ENCODE measurements at places on chromosomes 11 and 22.

DNA sequence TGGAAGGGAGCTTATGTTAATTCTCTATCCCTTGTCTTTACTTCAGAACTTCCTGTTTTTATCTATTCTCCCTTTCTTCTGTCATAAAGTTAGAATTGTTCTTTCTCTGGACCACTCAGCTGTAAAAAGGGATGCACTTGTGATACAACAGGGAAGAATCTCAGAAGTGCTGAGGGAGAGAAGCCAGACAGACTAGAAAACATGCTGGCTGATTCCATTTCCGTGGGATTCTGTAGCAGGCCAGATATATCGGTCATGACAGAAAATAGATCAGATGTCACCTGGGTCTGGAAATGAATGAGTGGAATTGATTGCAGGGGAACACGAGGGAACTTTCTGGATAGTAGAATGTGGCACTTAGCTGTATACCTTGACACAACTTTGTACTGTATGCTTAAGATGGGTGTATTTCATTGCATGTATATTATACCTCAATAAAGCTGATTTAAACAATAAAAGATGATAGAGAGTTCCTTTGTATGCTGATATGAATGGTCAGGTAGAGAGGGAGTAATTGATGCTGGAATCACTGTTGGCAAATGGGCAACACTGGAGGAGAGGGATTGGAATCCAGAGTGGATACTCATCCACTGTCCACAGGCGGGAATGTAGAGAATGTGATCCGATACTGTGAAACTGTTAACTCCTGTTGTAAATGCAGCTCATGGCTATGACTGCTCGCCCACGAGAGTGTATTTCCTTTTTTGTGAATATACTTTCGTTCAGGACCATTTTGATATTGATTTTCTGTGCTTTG lies 59.6 kb downstream of the ATXN10 start:
- DNase-seq: no peak

GRCh38 chr11:119107538-119108145 lies 498 bp downstream of the C2CD2L start:
- no peak for DNase-seq

- no peak for DNase-seq
These were observed 8.2 kb downstream of the LRFN4 start for GRCh38 chr11:66864924-66865697.

- no peak for DNase-seq
These were observed 254.6 kb upstream of the KIRREL3 start for GRCh38 chr11:127255209-127255608.

- no peak for DNase-seq
These were observed 96.9 kb downstream of the SLC1A2 start for GRCh38 chr11:35322318-35322979.

DNA sequence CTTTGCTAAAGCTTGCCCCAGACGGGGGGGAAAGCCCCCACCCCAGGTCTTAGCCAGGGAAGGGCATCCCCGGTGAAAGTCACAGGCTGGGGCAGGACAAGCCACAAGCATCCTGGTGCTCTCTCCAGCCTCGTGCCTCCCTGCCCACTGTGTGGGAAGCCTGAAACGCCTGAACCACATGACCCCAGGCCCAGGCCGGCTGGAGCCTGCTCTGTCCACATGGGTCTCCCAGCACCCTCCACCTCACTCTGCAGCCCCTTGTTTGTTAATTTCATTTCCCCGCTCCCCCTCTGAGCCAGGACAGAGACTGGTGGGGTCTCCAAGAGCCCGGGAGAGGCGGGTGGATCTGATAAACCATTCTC lies 58.3 kb upstream of the TCF20 start:
- DNase-seq: no peak

DNA sequence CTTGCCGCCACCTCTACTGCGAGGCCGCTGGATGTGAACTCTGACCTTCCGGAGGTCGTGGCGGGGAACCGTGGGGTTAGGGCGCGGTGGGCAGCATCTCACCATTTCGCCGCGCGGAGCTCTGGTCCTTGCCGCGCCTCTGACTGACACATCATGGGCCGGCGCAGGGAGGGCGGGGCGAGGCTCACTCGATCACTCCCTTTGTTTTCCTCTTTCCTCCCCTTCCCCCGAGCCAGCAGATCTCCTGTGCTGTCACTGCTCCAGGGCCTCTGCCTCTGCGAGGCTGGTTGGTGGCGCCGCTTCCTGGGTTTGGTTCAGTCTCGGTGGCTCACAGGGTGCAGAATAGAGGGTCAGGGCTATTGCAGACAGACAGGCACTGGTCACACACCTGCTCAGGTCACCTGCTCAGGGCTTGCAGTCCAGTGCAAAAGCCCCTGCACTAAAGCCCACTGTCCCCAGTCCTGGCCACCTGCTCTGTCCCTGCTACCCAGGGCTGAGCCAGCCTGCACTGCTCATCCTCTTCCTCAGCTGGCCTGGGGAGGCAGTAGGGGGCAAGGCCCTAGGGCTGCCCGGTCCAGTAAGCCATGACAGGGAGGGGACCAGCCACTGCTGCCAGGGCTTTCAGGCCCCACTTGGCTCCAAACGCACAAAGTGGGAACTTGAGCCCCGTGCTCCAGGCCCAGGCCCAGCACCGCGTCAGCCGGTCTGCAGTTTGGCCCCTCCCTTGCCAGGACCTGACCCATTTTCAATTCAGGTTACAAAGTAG lies 36.2 kb downstream of the PISD start:
- no peak for DNase-seq

GRCh38 chr11:13335319-13335718 lies 57.7 kb downstream of the BMAL1 start:
- DNase-seq: peak; percentile 37

DNA sequence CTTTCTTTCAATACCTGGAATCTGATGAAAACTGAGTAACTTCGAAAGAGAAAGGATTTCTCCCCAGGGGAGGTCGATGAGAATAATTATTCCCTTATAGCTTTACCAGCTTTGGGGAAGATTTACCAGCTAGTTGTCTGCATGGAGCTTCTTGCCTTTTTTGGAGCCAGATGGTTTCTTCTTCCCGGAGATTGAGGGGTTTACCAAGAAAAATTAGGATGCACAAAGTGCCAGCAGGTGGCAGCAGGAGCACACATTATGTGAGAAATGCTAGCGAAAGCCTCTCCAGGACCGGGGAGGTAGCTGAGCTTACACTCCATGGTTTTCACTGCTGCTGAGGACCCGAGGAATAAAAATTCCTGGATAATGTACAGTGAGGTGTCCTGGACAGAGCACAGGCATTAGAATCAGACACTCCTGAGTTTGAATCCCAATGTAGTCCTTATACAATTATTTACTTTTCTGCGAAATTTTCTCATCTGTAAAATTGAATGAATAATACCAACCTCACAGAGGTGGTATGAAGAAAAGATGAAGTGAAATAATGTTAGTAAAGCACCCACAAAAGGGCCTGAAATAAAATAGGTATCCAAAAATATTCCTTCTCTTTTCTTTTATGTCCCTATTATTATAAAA lies 46.0 kb upstream of the PARVA start:
- peak; percentile 32 for DNase-seq

DNA sequence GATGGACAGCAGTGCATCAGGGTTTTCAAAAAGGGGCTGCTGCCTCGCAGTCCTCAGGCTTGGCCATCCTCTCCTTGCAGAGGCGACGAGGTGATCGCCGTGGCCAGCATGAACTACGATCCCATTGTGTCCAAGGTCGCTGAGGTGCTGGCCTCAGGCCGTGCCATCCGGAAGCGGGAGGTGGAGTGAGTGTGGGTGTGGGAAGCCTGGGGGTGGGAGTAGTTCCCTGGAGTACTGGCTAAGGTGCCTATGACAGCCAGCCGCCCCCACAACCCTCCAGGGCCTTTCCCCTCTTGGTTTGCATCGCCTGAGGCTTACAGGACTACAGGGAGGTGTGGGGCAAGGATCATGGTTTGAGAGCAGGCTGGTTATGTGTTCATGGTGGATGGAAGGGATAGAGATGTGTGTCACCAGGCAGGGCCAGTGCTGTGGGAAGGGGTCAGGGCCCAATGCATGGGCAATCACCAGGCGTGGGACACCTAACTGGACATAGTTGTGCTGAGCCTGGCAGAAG lies 2.1 kb upstream of the LZTR1 start:
- DNase-seq: no peak

- DNase-seq: no peak
These were observed 40.6 kb downstream of the ADAMTS15 start for GRCh38 chr11:130488848-130489584.

- no peak for DNase-seq
These were observed 16.4 kb downstream of the C1QTNF6 start for GRCh38 chr22:37171662-37172061.

DNA sequence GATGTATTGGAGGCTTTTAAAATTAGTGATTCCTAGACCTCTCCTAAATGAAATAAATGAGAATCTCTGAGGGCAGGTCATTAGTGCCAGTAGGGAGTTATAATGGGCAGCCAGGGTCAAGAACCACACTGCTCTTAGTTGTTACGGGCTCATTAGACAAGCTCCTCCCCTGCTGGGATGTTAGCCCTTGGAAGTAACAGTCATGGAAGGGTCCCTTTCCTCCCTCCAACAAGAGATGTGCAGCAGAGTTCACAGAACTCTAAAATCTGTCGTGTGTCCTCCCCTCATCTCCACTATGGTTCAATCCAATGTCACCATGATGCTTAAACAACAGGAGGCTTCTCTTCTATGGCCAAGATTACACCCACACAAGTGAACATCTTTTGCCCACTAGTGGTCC lies 419.5 kb downstream of the INSC start:
- DNase-seq: no peak

DNA sequence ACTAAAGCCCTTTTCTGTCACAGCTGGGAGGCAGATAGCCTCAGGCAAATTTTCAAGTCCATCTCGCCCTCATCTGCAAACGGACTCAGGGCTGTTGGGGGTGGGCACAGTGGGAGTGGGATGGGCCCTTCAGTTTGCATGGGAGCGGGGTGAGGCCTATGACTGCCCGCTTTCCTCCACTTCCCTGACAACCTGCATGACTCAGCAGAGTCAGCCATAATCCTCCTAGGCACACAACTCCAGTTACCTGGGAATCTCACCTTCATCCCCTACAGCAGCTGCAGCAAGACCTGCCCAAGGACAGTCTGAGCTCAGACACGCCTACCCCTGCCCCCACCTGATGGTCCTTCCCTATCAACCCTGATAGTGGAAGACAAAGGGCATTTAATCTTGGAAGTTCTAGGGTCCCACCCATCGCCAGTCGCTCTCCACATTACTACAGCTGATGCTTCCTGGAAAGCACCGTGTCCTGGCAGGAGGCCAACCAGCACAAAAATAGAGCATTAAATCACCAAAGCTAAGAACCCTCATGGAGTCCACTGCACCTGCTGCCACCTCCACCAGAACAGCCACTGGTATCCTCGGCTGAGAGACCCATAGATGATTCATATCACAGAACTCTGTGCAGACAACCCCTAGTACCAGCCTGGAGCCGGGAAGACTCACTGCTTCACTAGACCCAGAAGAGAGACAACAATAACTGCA lies 319.3 kb downstream of the DCDC1 start:
- no peak for DNase-seq

DNA sequence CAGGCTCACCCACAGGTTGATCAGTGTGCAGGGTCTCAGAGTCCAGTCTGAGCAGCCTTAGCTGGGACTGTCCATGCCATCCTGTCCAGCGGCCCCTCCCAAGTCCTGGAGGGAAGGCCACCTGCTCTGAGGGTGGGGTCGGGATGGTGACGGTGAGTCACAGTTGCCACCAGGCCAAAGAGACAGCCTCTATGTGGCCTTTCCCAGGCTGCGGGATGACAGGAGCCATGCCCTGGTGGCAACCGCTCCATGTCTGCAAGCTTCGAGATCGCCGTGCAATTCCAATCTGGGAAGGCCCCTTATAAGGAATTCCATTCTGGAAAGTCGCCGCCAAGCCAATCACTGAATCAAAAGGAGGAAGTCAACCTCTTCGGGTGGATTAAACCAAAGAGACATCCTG lies 47.5 kb downstream of the RTL6 start:
- DNase-seq: no peak

GRCh38 chr11:34749666-34750659 lies 129.1 kb downstream of the EHF start:
- no peak for DNase-seq

- no peak for DNase-seq
These were observed 1055.3 kb downstream of the BRD1 start for GRCh38 chr22:48772286-48772907.

DNA sequence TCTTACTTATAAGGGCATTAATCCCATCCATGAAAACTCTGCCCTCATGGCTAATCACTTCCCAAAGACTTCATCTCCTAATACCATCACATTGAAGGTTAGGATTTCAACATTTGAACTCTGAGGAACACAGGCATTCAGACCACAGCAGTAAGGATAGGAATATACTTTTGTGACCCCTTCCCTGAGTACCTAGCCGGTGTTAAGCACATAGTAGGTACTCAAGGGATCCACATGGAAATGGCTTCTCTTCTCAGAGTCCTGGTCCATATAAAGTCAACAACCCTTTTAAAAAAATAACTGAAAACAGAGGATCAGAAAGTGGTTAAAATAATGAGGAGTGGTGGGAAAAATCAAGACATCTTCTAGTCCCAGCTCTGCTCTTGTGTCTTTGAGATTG lies 78.0 kb downstream of the TIMP3 start:
- DNase-seq: no peak

- DNase-seq: no peak
These were observed 311.5 kb downstream of the NTM start for GRCh38 chr11:131681920-131682319.

DNA sequence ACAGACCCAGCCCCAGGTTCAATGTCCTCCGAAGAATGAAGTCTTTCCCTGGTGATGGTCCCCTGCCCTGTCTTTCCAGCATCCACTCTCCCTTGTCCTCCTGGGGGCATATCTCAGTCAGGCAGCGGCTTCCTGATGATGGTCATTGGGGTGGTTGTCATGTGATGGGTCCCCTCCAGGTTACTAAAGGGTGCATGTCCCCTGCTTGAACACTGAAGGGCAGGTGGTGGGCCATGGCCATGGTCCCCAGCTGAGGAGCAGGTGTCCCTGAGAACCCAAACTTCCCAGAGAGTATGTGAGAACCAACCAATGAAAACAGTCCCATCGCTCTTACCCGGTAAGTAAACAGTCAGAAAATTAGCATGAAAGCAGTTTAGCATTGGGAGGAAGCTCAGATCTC lies 14.1 kb downstream of the APOL1 start:
- DNase-seq: no peak

DNA sequence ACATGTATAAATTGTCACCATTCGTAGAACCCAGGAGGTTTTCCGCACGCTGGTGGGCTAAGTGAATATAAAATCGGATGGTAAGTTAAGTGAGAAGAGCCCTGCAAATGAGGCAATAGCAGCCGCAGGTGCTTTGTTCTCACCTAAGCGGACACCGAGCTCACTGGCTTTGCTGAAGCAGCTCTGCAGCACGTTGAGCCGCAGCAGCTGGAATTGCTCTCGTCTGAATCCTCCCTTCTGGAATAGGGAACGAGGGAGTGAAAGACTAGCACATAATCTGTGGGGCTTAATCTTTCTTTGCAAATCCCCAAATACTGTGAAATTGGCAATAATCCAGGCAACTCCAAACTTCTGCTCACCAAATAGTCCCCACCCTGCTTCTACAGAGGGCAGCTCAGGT lies 488.1 kb downstream of the NTM start:
- DNase-seq: no peak

- no peak for DNase-seq
These were observed 22.1 kb downstream of the PDE2A start for GRCh38 chr11:72652133-72652532.
